ENCODE measurements at places on chromosomes 1 and 21.

DNA sequence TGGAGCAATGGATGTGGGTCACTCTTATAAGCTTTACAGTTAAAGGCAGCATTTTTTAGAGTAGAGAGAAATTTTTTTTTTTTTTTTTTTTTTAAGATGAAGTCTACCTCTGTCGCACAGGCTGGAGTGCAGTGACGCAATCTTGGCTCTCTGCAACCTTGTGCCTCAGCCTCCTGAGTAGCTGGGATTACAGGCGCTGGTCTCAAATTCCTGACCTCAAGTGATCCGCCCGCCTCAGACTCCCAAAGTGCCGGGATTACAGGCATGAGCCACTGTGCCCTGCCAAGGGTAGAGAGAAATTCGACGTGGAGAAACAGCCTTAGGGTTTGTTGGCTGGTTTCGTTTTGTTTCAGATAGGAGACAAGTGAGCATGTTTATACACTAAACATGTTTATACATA, 594.2 kb upstream of the ADAMTS5 start:
- no peak for DNase-seq

GRCh38 chr1:148333875-148334338, 149.2 kb downstream of the PPIAL4G start:
- no peak for DNase-seq

- no peak for DNase-seq
Observed at GRCh38 chr1:234699795-234700665, 90.1 kb upstream of the IRF2BP2 start.

GRCh38 chr1:202909494-202909893, 17.5 kb downstream of the KLHL12 start:
- DNase-seq = no peak
